Retina (tissue), 1 donor: ENCODE measurements at places on chromosomes 16 and 17.

DNA sequence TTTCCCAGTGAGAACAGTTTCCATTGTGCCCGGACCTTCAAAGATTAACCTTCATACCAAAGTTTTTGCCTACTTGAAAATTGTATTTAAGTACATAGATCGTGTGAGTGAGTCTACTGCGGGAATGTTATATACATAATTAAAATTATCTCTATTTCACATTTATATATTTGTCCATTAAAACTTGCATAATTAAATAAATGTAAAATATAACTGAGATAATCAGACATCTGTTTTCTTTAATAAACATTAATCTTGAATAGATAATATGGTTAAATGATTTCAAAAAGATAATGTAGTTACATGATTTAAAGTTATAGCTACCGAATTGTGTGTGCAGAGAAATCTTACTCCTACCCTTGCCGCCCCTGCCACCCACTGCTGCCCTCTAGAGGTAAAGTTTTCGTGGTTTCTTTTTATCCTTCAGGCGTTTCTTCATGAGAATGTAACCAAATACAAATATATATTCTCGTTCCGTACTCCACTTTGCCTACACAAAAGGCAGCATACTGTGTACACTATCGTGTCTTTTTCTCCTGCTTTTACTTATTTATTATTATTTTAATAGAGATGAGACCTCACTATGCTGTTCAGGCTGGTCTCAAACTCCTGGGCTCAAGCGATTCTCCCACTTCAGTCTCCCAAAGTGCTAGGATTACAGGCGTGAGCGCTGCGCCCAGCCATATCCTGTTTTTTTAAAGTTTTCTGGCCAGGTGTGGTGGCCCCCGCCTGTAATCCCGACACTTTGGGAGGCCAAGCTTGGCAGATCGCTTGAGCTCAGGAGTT is 35.6 kb downstream of the RPA1 start:
- DNase-seq, result no peak

DNA sequence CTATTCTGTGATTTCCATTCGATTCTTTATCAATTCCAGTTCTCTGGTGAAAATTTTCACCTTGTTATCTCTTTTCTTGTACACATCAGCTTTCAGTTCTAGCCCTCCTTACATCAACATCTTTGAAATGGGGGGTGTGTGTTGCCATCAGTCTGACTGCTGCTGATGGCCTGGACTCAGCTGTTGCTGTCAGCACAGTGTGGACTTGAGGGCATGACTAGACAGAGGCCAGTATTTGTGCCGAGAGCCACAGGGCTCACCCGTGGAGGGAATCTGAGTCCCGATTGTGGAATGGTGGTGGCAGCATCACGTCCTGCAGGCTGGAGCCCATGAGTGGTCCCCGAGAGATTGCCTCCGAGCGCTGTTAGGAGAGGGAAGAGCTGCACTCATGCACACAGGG is 114.2 kb downstream of the RPTOR start:
- no peak for DNase-seq

- DNase-seq, result no peak
Observed at GRCh38 chr17:35069311-35069710, 5.8 kb upstream of the RFFL start.

DNA sequence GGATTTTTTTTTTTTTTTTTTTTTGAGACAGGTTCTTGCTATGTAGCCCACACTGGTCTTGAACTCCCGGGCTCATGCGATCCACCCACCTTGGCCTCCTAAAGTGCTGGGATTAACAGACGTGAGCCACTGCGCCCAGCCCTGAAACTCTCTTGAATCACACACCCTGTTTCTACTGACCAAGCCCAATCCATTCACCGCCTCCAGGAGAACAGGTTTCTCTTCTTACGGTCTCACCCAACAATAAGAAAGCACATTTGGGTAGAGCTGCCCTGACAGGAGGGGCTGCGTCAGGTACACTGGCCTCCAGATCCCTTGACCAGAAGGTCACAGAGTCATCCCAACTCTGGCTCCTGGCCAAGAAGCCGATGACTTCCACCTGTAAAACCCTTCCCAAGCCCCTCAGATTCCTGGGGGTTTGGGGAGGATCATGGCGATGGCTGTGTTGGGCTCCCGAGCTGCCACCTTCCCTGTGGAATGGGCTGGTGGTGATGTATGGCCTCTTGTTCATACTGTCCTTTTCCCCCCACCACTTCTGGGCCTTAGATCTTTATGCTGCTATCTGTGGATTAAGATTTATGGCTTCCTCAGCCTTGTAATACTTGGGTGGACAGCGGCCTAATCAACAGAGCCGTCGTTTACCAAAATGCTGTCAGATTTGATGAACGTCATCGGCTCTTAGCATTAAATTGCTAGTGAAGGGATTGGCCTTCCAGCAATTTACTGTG is 89.1 kb downstream of the KATNIP start:
- no peak for DNase-seq

- peak; percentile 52 for DNase-seq
Observed at GRCh38 chr16:31451681-31452351, 7.5 kb upstream of the ARMC5 start.

DNA sequence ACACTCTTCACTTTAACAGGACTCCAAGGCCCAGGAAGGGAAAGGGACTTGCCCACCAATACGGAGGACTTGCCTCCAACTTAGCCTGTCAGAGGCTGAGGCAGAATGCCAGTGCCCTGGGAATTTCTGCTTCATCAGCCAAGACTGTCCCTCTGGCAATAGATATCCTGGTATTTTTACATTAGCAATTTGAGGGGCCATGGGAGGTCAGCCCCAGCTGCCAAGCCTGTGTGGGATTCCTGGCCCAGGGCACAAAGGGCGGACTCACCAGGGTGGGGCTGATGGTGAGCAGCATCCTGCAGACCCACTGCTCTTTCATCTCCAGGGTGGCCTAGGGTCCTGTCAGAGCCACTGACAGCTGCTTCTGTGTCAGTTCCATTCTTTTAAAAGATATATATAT is 78.3 kb upstream of the CIBAR2 start:
- no peak for DNase-seq

- DNase-seq, result no peak
Observed at GRCh38 chr16:58280846-58281301, 14.0 kb downstream of the PRSS54 start.

GRCh38 chr17:12256380-12256995 is 235.8 kb downstream of the MAP2K4 start:
- peak; percentile 33 for DNase-seq

DNA sequence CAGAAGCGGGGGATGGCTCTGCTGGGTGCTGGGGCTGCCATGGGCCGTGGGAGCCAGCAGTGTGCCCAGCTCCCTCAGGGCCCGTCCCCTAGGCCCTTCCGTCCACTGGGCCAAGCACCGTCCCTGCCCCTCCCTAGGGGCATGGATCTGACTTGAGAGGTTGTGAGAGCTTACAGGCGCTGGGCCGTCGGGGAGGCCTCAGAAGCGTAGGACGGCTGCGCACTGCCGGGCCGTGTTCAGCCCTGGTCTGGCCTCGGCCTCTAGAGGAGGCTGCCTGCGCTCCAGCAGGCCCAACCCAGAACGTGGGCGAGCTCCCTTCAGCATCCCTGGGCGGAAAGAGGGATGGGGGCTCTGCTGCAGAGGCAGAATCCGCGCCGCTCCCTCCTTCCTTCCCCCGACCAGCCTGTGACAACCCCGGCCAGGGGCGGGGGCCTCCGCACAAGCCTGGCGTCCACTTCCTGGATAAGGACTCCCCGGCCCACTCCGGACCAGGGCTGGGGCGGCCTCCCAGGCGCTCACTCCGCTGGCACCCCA is 685 bp upstream of the MPG start:
- peak; percentile 77 for DNase-seq

DNA sequence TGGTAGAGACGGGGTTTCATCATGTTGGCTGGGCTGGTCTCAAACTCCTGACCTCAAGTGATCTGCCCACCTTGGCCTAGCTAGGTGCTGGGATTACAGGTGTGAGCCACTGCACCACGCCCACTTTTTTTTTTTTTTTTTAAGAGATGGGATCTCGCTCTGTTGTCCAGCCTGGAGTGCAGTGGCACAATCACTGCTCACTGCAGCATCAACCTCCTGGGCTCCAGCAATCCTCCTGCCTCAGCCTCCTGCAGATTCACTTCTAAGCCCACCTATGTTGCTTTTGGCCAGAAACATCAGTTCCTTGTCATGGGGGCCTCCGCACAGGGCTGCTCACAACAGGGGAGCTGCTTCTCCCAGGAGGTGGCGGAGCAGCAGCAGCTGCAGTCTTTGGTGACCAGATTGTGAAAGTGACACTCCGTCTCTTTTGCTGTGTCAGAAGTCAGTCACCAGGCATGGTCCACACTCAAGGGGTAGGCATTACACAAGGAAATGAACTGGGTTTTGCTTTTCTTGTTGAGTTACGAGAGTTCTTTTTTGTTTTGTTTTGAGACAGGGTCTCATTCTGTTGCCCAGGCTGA is 4.5 kb upstream of the NME4 start:
- DNase-seq, result no peak

DNA sequence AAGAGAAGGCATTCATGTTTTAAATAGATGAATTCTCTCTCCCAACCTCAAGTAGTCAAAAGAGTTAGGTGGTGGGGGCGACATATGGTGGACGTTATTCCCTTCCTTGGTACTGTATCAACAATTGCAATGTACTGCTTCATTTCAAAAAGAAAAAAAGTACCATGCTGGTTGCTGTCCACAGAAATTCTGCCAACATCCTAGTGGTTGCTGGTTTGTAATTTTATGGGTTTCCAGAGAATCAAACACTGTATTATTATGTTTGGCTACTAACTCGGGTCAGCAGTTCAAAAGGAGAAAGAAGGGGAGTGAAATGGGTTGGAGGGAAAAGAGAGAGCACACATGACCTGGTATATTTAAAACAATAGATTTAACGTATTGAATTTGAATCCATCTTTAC is 61.1 kb upstream of the KCNJ16 start:
- DNase-seq, result no peak

- no peak for DNase-seq
Observed at GRCh38 chr17:47265983-47266541, 12.4 kb downstream of the ITGB3 start.

DNA sequence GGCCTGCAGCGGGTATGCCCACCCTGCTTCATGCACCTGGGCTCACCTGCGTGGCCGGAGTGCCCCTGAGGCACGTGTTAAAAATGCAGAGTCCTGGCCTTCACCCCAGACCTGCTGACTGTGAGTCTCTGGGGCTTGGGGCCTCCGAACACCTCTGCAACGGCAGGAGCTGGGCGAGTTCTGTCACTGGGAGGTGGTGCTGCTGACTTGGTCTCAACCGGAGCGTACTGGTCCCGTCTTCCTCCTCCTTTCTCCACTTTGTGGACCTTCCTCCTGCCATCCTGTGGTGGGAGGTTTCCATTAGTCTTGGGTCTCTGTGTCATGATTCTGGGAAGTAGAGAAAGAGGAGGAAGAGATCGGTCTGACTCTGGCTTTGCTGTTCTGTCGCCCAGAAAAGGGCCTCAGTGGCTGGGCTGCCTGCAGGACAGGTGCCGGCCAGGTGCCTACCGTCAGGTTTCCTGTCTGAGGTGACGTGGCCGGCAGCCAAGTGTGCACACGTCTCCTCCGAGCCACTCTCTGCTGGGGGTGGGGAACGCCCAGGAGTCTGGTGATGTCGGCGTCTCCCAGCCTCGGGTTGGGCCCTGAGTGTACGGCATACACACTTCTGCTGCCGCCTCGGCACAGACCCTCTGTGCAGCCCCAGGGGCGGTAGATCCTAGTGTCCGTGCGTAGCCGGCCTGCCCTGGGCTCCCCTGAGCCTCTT is 6.9 kb downstream of the TSC2 start:
- no peak for DNase-seq
